ENCODE measurements at places on chromosomes 6 and 20. TPM values are rescaled to one million over a fixed set of nuclear protein-coding genes. Genes with fewer than 3 reads are reported as not detected.

DNA sequence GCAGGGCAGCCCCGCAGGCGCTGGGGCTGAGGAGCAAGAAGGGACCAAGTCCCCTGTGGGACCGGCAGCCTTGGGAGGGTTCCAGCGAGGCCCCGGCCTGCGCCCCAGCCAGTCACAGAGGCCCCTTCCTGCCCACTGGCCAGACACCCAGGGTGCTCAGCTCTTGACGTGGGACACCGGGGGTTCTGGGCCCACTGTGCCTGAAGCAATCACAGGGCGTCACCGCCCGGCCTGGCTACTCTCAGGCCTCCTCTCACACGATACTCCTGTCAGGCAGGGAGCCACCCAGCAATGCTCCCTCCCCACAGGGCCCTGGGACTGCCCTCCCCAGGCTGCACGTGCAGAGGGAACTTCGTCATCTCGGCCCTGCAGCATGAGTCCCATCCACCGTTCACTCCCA lies 14.5 kb downstream of the TAF4 start:
- no peak overlapping the region for H3K27ac ChIP-seq
- peaks cover 59% of the 10 kb centered on the region for H3K4me1 ChIP-seq
- H3K27me3 ChIP-seq, result no peaks in the 10 kb centered on the region
- no peak for DNase-seq
- H3K36me3 ChIP-seq, result no peaks in the 10 kb centered on the region

GRCh38 chr20:47362361-47363219 lies 6.1 kb upstream of the ZMYND8 start:
- H3K4me3 ChIP-seq, result no peak overlapping the region
- H3K36me3 ChIP-seq, result no peaks in the 10 kb centered on the region
- peaks cover 34% of the 10 kb centered on the region for H3K4me1 ChIP-seq

DNA sequence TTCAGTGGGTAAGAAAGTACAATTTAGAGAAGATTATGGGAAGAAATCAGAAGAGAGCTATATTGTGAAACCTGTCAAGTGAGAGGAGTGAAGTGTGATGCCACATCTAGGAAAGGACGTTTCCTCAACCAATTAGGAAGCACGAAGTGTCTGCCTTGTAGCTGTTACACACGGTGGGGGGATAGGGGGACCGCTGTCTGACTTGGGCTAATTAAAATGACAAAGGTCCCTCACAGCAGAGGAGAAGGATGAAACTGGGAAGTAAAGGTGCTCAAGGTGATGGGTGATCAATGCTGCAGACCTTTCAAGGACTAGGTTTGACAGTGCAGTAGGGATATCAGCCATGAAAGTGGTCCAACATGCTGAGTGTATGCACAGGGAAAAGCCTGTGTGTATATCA lies 181.1 kb upstream of the PRSS16 start:
- no peaks in the 10 kb centered on the region for H3K4me1 ChIP-seq
- no peak for DNase-seq
- H3K36me3 ChIP-seq, result no peaks in the 10 kb centered on the region
- peaks cover 25% of the 10 kb centered on the region for H3K27me3 ChIP-seq

DNA sequence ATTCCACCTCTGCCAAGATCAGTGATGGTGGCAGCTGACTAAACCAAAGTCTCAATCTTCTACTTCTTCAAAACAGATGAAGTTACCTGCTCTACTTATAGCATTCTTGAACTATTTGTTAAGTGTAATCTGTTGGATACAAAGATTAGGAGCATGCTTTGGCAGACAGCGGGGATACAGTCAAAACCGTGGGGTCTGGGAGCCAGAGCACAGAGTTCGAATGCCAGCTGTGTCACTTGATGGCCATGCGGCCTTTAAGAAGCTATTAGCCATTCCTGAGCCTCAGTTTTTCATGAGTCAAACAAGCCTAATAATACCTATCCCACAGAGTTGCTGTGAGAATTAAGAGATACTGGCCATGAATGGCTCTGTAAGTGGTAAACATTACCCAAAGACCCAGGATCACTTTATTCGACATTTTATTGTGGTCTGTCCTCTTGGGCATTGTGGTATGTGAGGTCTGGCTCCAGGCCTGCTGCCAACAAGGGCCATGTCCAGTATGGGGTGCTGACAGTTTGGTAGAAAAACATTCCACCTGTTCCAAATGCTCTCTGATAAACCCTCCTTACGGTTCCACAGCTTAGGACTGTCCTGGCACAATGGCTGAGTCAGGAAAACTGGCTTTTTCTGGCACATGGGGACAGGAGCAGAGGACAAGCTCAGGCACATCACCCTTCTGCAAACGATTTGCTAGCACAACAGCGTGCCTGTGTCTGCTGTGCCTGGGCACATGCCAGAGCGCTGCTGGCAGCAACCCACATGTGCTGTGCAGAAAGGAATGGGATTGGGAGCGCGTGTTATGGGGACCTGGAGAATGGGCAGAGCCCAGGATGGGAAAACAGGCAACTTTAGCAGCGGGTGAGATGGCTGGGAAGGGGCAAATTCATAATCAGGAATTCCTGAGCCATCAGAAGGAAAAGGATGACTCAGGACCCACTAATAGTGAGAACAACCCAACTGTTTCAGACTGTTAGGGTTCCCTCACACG lies 15.7 kb upstream of the FAM83C start:
- H3K36me3 ChIP-seq, result peaks cover 21% of the 10 kb centered on the region
- H3K4me3 ChIP-seq, result no peak overlapping the region
- no peaks in the 10 kb centered on the region for H3K27me3 ChIP-seq

- H3K4me1 ChIP-seq, result no peaks in the 10 kb centered on the region
- H3K27ac ChIP-seq, result no peak overlapping the region
- H3K27me3 ChIP-seq, result no peaks in the 10 kb centered on the region
- DNase-seq, result no peak
Observed at GRCh38 chr6:147772724-147773123, 264.2 kb downstream of the SAMD5 start.

DNA sequence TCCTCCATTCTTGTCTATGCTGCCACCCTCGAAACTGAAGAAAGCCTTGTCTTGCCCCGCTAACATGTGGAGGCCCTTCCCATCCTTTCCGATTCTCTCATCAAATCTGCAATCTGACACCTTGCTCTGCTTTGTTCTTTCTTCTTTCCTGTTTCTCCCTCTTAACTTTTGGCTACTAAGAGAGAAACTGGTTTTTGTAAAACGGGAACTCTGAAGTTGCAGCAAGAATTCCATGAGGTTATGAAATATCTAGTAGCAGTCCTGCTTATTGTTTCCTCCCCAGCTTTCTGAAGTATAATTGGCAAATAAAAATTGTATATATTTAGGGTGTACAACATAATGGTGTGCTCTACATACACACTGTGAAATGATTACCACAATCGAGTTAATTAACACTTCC lies 80.2 kb downstream of the MAP7 start:
- H3K4me1 ChIP-seq, result no peaks in the 10 kb centered on the region
- no peak overlapping the region for H3K4me3 ChIP-seq
- no peak for DNase-seq
- no peak overlapping the region for H3K27ac ChIP-seq
- H3K36me3 ChIP-seq, result no peaks in the 10 kb centered on the region

DNA sequence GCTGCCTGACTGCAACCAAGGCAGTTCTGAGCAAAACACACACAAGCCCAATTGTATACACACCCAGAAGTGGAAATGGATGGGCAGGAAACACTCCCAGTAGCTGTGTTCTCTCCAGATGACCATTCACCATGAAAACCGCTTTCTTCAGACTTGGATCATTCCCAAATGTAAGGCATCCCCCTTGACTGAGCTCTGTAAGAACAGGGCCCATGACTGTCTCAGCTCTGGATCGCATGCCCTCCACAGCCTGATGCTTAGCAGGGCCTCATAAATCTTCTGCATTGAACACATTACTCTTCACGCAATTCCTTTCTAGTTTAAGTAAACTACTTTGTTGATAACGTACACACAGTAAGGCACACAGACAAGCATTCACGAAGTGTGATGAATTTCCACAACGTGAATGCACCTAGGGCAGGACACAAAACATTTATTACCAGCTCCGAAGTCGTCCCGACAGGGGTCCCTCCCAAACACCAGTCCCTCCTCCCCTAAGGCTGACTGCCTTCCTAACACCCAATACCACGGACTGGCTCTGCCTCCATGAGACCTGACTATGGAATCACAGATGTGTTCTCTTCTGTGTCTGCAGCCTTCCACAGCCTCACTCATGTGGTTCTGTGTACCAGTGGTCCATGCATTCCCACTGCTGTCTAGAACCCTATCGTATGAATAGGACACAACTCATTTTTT lies 31.7 kb downstream of the BMP7 start:
- no peaks in the 10 kb centered on the region for H3K4me1 ChIP-seq
- no peak overlapping the region for H3K4me3 ChIP-seq
- DNase-seq, result no peak
- no peak overlapping the region for H3K27ac ChIP-seq

DNA sequence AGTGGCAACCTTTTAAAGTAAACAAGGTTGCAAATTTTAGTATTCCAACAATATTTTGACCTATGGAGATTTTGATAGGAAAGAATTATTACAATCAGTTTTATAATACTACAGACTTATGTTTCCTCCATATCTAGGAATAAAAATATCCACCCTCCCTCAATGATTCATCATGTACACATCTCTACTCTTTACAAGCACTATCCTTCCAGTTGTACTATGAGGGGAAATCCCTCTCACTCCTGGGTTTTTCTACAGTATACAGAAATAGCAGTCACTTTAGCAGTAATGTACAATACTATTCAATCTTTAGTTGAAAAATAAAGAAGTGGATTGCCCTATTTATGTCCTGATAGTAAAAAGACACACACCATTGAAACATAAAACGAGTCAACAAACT lies 46.3 kb upstream of the SCML4 start:
- H3K27ac ChIP-seq, result peak overlapping the region; percentile 56
- H3K4me1 ChIP-seq, result peaks cover 21% of the 10 kb centered on the region

GRCh38 chr6:67047996-67048395 lies 1341.0 kb upstream of the EYS start:
- H3K36me3 ChIP-seq, result no peaks in the 10 kb centered on the region
- no peaks in the 10 kb centered on the region for H3K27me3 ChIP-seq
- no peak overlapping the region for H3K27ac ChIP-seq
- no peak overlapping the region for H3K4me3 ChIP-seq
- no peaks in the 10 kb centered on the region for H3K4me1 ChIP-seq

DNA sequence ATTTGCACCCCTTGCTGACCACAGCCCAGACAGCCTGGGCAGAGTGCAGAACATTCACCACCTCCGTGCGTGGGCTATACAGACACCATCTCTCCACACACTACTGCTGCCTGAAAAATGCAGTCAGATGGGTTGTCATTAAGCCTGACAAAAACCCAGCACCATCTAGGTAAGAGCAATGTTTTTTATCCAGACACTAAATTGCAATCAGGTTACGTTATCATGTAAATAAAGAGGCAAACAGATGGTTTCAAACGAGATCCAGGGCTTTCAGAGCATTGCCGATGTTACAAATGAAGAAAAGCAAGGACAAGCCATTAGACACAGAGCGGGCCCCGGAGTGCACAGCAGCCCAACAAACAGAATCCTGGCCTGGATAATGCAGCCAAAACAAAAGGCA lies 269.6 kb downstream of the PKHD1 start:
- no peak overlapping the region for H3K4me3 ChIP-seq
- no peaks in the 10 kb centered on the region for H3K4me1 ChIP-seq
- no peaks in the 10 kb centered on the region for H3K36me3 ChIP-seq

DNA sequence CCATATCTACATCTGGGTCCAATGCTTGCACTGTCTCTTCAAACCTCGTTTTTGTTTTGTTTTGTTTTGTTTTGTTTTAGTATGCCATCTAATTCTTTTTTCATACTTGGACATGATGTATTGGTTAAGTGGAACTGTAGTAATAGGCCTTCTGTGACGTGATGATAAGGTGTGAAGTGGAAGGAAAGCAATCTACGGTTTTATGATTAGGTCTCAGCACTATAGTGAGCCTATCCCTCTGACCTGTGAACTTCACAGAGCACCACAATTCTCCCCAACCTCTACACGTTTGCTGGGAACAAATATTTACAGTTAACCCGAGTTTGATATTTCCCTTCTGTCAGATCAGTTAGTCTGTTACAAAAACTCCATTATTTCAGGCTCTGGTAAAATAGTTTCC lies 19.1 kb upstream of the SLC24A3 start:
- no peak overlapping the region for H3K4me3 ChIP-seq
- no peaks in the 10 kb centered on the region for H3K27me3 ChIP-seq
- DNase-seq, result no peak
- no peaks in the 10 kb centered on the region for H3K4me1 ChIP-seq

DNA sequence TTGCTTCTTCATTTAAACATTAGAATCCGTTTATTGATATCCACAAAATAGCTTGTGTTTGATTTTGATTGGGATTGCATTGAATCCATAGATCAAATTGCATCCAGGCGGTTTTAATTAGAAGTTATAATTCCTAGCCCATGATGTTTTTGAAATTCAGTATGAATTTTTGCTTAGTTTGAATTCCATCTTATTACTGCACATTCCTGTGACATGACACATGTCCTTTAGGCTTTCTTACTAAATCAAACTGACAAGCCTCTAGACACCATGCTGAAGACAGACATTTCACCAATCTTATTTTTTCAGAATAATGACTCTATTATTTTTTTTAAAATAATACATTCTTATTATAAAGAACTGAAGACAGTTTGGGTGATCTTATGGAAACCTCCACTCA lies 21.4 kb upstream of the PI16 start:
- no peaks in the 10 kb centered on the region for H3K36me3 ChIP-seq
- H3K4me3 ChIP-seq, result no peak overlapping the region
- no peak for DNase-seq
- no peaks in the 10 kb centered on the region for H3K4me1 ChIP-seq

DNA sequence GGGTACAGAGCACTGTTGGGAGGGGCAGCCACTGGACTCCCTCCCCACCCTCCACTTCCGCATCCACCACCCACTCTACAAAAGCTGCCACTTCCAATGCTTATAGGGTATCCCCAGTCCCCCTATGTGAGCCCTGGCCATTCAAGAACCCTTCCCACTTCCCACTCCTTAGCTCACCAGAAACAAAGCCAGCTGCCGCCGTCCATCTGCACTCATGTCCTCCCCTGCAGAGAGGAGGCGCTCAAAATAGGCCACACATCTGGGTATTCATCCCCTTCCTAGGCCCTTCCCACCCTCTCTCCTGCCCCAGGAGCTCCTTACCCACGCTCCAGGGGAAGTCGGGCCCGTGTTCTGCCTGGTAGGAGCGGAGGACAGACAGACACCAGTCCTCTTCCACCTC lies 6.5 kb upstream of the LY6G5C start:
- peaks cover 5% of the 10 kb centered on the region for H3K4me1 ChIP-seq
- H3K27ac ChIP-seq, result no peak overlapping the region
- H3K4me3 ChIP-seq, result no peak overlapping the region

DNA sequence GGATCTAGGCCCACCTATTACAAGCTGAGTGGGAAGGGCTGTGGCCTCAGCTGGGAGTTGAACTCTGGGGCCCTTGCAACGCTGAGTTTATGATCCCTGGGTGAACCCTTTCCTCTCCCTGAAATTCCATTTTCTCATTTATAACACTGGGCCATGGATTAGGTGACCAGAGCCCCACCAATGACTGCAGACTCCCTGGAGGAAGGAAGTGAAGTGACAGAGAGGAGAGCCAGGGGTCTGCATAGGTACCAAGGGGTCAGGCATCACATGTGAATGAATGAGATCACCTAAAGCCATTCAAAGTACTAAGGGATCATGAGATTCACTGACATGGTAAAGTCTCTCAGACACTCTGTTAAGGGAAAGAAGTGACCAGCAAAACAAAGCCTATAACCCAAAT lies 46.5 kb upstream of the DSN1 start:
- H3K27me3 ChIP-seq, result no peaks in the 10 kb centered on the region
- no peaks in the 10 kb centered on the region for H3K36me3 ChIP-seq
- no peak for DNase-seq
- H3K4me3 ChIP-seq, result no peak overlapping the region
- no peak overlapping the region for H3K27ac ChIP-seq

Gene SAPCD1
- 13.6 TPM for total RNA-seq

Gene SLC2A10
- not detected for total RNA-seq

Gene HEY2
- total RNA-seq, result not detected

Gene CCND3
- 459 TPM for total RNA-seq

Gene SRMS
- total RNA-seq, result not detected

Gene CDH26
- 1.7 TPM for total RNA-seq

Gene HLA-G
- total RNA-seq, result 3.8 TPM
